Heart right ventricle (tissue), 16 donors: ENCODE measurements at places on chromosomes 4 and X. TPM values are rescaled to one million over a fixed set of nuclear protein-coding genes. Genes with fewer than 3 reads are reported as not detected.
A peak's percentile ranks its signal among the peaks of the same experiment; 100 is the strongest.

DNA sequence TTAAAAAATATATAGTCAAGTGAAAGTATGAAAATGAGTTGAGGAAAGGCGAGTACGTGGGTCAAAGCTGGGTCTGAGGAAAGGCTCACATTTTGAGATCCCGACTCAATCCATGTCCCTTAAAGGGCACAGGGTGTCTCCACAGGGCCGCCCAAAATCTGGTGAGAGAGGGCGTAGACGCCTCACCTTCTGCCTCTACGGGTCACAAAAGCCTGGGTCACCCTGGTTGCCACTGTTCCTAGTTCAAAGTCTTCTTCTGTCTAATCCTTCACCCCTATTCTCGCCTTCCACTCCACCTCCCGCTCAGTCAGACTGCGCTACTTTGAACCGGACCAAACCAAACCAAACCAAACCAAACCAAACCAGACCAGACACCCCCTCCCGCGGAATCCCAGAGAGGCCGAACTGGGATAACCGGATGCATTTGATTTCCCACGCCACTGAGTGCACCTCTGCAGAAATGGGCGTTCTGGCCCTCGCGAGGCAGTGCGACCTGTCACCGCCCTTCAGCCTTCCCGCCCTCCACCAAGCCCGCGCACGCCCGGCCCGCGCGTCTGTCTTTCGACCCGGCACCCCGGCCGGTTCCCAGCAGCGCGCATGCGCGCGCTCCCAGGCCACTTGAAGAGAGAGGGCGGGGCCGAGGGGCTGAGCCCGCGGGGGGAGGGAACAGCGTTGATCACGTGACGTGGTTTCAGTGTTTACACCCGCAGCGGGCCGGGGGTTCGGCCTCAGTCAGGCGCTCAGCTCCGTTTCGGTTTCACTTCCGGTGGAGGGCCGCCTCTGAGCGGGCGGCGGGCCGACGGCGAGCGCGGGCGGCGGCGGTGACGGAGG, at the start of gene FMR1:
TSS of gene FMR1 (plus strand) at position 728 of the 831 bp plus-strand sequence. CDS start 261 bp downstream, outside the sequence.
- H3K4me3 ChIP-seq, result peak within 1 kb of the TSS; percentile 79
- no peaks in the 10 kb centered on the region for H3K36me3 ChIP-seq
- H3K27ac ChIP-seq, result peak within 1 kb of the TSS; percentile 82
- H3K4me1 ChIP-seq, result peaks cover 11% of the 10 kb centered on the region
- DNase-seq, result peak; percentile 91
- H3K27me3 ChIP-seq, result no peaks in the 10 kb centered on the region

The LDB2 gene
- 23.4 TPM for total RNA-seq

- H3K4me1 ChIP-seq, result peaks cover 9% of the 10 kb centered on the region
- no peak overlapping the region for H3K4me3 ChIP-seq
- no peaks in the 10 kb centered on the region for H3K27me3 ChIP-seq
- no peak overlapping the region for H3K27ac ChIP-seq
Observed at GRCh38 chr4:107894138-107894603, 37.2 kb upstream of the CYP2U1 start.

- H3K27me3 ChIP-seq, result no peaks in the 10 kb centered on the region
- H3K4me3 ChIP-seq, result no peak overlapping the region
- H3K36me3 ChIP-seq, result no peaks in the 10 kb centered on the region
- H3K27ac ChIP-seq, result no peak overlapping the region
Observed at GRCh38 chr4:122531514-122531913, 75.0 kb upstream of the IL2 start.

The SMR3A gene
- total RNA-seq, result not detected

- H3K27ac ChIP-seq, result no peak overlapping the region
- no peak for DNase-seq
- H3K4me3 ChIP-seq, result no peak overlapping the region
- H3K27me3 ChIP-seq, result no peaks in the 10 kb centered on the region
Observed at GRCh38 chrX:16204538-16204937, 37.3 kb downstream of the MAGEB17 start.

DNA sequence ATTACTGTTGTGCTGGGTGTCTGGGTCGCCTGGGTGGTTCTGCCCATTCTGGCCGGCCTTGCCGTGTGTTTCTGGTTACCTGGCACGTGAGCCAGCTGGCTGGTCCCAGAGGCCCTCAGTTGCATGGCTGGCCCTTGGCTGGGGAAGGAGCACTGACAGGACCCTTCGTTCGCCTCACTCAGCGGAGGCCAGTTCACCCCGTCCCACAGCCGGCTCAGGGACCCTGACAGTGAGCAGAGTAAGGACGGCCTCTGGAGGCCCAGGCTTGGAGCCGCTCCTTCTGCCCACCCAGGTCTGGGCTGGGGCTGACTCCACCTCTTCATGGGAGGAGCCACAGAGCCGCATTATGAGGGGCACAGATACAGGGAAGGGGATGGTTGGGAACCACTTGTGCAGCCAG, 20.3 kb upstream of the HGFAC start:
- no peaks in the 10 kb centered on the region for H3K36me3 ChIP-seq
- H3K27ac ChIP-seq, result no peak overlapping the region
- no peak overlapping the region for H3K4me3 ChIP-seq
- DNase-seq, result no peak
- H3K4me1 ChIP-seq, result no peaks in the 10 kb centered on the region

GRCh38 chr4:150722908-150723362, 141.0 kb downstream of the MAB21L2 start:
- peak; percentile 81 for DNase-seq
- H3K27me3 ChIP-seq, result no peaks in the 10 kb centered on the region
- H3K4me3 ChIP-seq, result no peak overlapping the region
- H3K27ac ChIP-seq, result peak overlapping the region; percentile 73

The SSX1 gene
- not detected for total RNA-seq

DNA sequence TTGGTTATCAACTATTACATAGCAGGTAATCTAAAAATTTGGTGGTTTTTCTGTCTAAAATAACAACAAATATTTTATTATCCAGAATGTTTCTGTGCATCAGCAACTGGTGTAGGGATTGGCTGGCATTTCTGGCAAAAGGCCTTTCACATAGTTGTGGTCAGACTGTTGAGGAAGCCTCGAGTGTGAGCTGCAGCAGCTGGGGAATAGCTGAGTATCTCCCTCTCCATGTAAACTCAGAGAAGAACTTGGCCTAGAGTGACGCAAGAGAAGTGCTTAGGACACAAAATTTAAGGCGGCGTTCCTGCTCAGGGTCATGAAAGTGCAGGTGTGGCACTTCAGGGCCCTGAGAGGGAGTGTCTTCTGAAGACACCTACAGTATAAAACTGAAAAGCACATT, 558.9 kb downstream of the SPOCK3 start:
- H3K27me3 ChIP-seq, result no peaks in the 10 kb centered on the region
- DNase-seq, result no peak
- H3K4me3 ChIP-seq, result no peak overlapping the region
- no peak overlapping the region for H3K27ac ChIP-seq
- no peaks in the 10 kb centered on the region for H3K4me1 ChIP-seq
- H3K36me3 ChIP-seq, result no peaks in the 10 kb centered on the region

DNA sequence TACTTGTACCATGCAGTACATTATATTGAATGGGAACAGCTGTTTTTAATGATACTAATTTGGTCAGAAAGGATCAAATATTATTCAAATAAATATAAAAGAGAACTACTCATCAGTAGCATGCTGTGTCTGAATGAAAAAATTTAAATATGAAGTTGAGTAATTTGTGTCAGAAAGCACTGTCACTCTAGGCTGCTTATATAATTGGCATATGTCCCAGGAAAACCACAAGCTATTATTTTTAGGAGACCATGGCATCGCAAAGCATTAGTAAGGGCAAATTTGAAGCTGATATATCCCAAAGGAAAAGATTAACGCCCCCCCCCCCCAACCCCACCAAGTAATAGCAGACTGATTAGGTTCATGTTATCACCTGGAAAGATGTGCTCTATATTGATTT, 388.5 kb upstream of the SPANXN4 start:
- no peaks in the 10 kb centered on the region for H3K27me3 ChIP-seq
- no peaks in the 10 kb centered on the region for H3K36me3 ChIP-seq
- DNase-seq, result no peak
- H3K27ac ChIP-seq, result no peak overlapping the region

DNA sequence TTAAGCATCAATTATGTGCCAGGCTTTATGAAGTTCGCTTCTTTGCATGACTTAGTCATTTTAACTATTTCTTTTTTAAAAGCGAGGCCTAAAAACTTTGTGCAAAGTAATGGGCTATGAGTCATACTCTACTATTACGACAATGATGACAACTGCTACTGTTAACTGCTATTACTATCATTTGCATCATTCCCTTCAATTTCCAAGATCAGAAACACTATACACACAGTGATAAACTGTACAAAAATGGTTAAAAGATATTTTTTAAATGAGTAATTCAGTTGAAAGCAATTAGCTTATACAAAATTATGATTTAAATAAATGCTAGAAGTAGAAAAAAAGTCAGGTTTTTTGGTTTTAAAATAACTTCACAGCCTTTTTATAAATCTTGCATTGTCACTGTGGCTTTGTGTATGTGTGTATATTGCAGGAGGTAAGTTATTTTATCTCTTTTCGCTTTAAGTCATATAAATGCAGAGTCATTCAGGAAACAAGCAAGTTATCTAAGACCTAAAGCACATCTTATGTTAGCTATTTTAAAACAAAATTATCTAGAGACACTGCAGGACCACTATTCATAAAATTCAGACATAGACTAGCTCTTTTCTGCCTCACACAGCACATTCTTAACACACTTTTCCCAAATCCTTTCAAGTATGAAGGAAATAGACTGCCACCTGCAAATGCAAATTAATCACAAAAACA, 18.5 kb upstream of the CXCL3 start:
- no peaks in the 10 kb centered on the region for H3K36me3 ChIP-seq
- no peak overlapping the region for H3K4me3 ChIP-seq
- H3K27me3 ChIP-seq, result no peaks in the 10 kb centered on the region
- DNase-seq, result no peak
- no peak overlapping the region for H3K27ac ChIP-seq

GRCh38 chr4:26424838-26425237, 65.4 kb downstream of the CCKAR start:
- H3K27ac ChIP-seq, result no peak overlapping the region
- no peak overlapping the region for H3K4me3 ChIP-seq
- H3K36me3 ChIP-seq, result peaks cover 89% of the 10 kb centered on the region
- peaks cover 12% of the 10 kb centered on the region for H3K4me1 ChIP-seq

DNA sequence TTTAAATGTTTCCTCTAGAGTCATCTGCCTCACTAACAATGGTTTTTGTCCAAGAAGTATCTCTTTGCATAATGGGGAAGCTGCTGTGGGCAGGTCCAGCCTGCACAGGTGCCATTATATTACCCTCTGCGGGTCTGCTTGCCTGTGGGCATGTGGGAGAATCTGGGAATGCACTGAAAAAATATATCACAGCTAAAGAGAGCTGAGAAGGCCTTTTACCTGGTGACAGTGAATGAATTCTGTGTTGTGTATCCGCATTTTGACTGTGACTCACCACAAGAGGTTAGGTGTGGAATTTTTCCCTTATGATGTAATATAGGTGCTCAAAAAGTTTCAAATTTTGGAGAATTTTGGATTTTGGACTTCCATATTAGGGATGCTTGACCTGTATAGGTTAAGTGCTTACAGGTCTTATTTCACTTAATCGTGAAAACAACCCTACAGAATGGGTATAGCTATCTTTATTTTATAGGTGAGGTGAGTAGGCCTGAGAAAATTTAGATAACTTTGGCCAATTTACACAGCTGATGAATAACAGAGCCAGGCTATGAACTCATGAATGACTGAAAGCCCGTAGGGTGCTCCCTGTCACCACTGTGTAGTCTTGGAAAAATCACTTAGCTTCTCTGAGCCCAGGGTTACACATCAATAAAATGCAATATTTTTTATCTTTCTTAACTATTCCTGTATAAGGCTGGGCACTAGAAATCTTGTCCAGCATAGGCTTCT, 198.0 kb upstream of the EPHA5 start:
- H3K27ac ChIP-seq, result no peak overlapping the region
- no peaks in the 10 kb centered on the region for H3K4me1 ChIP-seq
- DNase-seq, result no peak
- H3K36me3 ChIP-seq, result no peaks in the 10 kb centered on the region
- H3K4me3 ChIP-seq, result no peak overlapping the region

The NWD2 gene
- total RNA-seq, result not detected

The STBD1 gene
- 14.8 TPM for total RNA-seq

DNA sequence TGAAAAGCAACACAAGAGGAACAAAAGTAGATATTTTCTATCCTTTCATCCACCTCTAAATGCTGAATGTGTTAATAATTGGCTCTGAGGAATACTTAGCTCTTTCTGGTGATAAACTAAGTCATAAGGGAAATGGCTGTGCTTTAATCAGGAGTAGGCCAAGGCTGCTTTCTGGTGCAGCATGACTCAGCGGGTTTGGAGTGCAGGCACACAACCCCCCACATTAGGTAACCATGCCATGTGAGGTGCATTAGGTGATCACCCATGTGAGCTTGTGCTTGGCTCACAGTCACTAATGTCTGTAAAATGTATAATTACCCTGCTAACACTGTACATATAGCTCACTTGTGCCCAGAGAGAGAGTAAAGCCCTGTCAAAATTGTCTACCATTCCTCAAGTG, 57.2 kb downstream of the USP38 start:
- no peaks in the 10 kb centered on the region for H3K36me3 ChIP-seq
- no peaks in the 10 kb centered on the region for H3K4me1 ChIP-seq
- no peak overlapping the region for H3K4me3 ChIP-seq
- DNase-seq, result no peak
- H3K27ac ChIP-seq, result no peak overlapping the region
- H3K27me3 ChIP-seq, result no peaks in the 10 kb centered on the region

DNA sequence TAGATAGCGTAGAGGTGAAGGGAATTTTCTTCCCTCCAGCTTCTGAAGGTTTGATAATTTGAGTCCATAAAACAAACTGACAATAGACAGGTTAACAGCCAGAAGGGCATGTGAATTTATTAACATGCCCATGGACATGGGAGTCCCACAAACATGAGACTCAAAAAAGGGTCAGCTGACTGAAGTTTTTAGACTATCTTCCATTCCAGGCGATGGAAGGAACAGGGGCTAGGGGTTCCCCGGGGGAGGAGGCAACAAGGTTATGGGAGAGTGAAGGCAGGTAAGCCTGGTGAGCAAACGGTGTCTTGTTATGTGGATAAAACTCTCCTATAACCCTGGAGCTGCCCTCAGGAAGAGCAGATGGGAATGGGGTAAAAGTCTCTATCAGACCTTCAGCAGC, 81.5 kb upstream of the SORBS2 start:
- H3K27ac ChIP-seq, result no peak overlapping the region
- DNase-seq, result no peak
- no peaks in the 10 kb centered on the region for H3K36me3 ChIP-seq
- no peak overlapping the region for H3K4me3 ChIP-seq
- no peaks in the 10 kb centered on the region for H3K27me3 ChIP-seq
- no peaks in the 10 kb centered on the region for H3K4me1 ChIP-seq

The BGN gene
- 202 TPM for total RNA-seq

- H3K4me1 ChIP-seq, result no peaks in the 10 kb centered on the region
- no peaks in the 10 kb centered on the region for H3K36me3 ChIP-seq
- H3K27me3 ChIP-seq, result no peaks in the 10 kb centered on the region
- H3K27ac ChIP-seq, result no peak overlapping the region
Observed at GRCh38 chr4:156545003-156545785, 426.4 kb downstream of the PDGFC start.

The CXCL13 gene
- total RNA-seq, result not detected

GRCh38 chr4:91502365-91502764, 801.4 kb upstream of the GRID2 start:
- no peaks in the 10 kb centered on the region for H3K36me3 ChIP-seq
- no peak for DNase-seq
- no peak overlapping the region for H3K4me3 ChIP-seq
